ENCODE measurements at places on chromosomes 6 and 20.

- no peak for DNase-seq
Measured at GRCh38 chr20:5524896-5525295, 208.1 kb upstream of the PROKR2 start.

- no peak for DNase-seq
Measured at GRCh38 chr20:13140775-13141174, 80.3 kb upstream of the ISM1 start.

DNA sequence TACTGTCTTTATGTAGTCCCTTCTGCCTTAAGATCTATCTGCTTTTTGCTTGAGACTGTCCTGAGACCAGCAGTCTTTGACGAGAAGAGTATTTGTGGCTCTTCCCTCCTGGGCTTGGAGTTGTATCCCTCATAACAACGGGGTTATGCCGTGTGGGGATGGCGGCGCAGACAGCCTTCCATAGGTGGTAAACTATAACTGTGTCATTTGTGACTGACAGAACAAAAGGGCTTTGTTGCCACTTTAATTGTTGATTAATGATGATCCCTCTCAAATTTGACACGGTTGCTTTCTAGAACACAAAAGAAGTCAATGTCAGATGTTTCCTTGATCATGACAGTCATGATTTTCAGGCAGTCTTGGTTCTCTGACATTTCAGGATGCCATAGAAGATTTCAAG, 196.6 kb downstream of the JARID2 start:
- DNase-seq = no peak

- no peak for DNase-seq
Measured at GRCh38 chr20:1005452-1006027, 3.4 kb upstream of the RSPO4 start.

DNA sequence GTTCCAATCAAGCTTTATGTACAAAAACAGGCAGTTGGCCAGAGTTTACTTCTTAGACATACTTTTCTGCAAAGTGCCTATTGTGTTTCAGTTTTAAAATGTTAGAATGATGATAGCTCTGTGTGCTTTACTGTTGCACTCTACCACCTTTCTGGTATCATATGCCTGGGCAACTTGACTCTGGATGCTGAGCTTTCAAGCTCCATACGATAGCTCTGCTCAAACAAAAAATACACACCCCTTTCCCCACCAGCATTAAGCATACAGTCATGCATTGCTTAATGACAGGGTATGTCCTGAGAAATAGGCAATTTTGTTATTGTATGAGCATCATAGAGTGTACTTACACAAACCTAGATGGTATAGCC, 123.1 kb downstream of the RCAN2 start:
- no peak for DNase-seq

GRCh38 chr20:31608251-31608945, 3.3 kb downstream of the ID1 start:
- no peak for DNase-seq

DNA sequence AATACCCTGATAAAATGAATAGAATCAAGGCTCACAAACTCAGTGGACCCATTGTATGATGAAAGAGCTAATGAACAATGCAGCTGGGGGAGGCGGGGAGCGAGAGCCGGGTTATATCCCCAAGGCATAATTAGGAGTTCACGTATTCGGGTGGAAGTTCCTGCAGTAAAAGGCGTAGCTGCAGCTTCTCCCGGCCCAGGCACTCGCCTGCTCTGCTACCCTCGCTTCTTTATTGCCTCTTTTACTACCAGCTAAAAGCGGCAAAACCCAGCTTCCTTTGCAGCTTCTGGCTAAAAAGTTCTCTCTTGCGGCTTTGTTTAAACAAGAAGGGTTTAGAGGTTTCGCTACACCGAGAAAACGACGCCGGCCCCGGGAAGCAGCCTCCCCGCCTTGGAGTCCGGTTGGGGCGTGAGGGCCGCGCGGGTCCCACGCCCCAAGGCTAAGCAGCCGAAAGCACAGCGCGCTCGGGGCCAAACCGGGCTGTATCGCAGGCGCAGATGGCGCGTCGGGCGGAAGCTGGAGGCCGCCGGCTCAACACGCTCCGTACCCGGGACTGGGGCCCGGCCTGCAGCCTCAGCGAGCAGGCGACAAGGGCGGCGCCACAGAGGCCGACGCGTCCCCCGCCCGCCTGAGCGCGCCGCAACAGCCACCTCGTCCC, 1.6 kb downstream of the ZBTB2 start:
- DNase-seq = peak; percentile 57

- no peak for DNase-seq
Measured at GRCh38 chr20:38658879-38659596, 57.4 kb downstream of the ARHGAP40 start.

GRCh38 chr20:8361006-8361652, 229.1 kb downstream of the PLCB1 start:
- no peak for DNase-seq

GRCh38 chr6:79467716-79468115, 69.5 kb downstream of the LCA5 start:
- DNase-seq = no peak

GRCh38 chr6:44940367-44940766, 387.8 kb upstream of the RUNX2 start:
- DNase-seq = no peak

DNA sequence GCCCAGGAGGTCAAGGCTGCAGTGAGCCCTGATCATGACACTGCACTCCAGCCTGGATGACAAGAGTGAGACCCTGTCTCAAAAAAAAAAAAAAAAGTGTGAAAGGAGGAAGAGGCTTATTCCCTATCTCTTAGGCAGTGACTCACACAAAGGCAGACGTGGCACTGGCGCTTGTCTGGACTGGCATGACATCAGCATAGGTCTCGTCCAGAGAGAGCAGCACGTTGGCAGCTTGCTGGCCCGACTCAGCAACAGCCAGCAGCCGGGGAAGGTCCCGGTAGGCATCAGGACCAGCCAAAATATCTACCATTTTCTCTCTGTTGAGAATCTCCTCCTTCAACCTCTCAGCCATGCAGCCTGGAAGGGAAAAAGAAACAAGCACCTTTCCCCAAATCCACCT, 14.1 kb downstream of the CDK5RAP1 start:
- no peak for DNase-seq

GRCh38 chr20:37901654-37902503, 1.0 kb upstream of the VSTM2L start:
- no peak for DNase-seq

- DNase-seq = no peak
Measured at GRCh38 chr6:108464418-108465097, 96.2 kb upstream of the FOXO3 start.
